Activated CD8-positive, alpha-beta memory T cell treated with anti-CD3 and anti-CD28 coated beads for 1 hour (primary cell): ENCODE measurements at places on chromosomes 7 and 10.

GRCh38 chr10:49044293-49045193 lies 70.8 kb downstream of the VSTM4 start:
- DNase-seq: no peak

DNA sequence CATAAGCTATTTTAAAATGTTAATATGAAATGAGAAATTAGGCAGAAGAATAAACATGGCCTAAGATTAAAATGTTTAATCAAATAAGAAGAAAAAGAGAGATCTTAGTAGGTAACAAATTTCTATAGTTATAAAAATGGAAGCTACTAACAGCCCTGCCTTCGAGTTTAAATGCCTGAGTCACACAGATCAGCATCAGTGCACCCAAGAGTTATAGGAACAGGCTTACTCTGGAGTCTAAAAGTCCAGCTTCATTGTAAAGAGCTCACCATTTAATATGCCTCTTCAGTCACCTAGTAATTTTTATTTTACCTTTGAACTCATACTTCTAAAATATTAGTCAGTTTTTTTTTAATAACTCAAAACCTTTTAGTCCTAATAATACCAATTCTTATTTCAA lies 52.6 kb downstream of the BRI3 start:
- no peak for DNase-seq

DNA sequence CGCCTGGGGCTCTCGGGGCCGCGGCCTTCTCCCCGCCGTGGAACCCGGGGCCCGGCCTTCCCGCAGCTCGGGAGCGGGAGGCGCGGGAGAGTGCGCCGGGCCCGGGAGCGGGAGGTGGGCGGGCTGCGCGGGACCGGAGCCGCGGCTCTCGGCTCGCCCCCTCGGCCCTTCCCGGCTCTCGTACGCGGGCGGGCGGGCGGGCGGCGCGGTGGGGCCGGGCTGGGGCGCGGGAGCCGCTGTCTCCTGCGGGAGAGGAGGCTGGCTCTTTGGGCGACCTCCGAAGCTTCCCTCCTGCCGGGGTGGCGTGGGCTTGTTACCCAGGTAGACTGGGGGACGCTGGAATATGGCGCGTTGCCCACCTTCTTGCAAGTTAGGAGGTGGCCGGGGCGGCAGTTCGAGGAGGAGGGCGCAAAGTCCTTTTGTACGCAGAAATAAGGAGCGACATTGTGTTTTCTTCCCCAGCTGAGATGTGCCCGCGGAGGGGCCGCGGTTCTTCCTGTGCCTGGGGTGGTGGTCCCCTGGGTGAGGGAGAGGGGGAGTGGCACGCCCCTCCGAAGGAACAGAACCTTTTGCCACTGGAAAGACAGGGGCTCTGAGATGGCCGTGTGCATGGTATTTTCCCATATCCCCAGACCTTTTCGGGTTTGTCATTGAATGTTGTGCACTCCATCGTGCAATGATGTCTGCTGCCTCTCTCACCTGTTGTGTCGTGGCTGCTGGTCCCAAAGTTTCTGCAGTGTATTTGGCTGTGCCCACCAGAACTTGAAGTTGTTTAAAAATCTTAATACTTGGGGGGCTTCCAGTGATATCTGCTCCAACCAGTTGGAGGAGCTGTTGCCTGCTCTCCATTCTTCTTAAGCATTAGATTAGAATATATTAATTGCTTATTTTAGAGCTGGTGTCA lies 844 bp downstream of the NRF1 start:
- no peak for DNase-seq

GRCh38 chr10:124573726-124574455 lies 112.3 kb downstream of the LHPP start:
- no peak for DNase-seq

DNA sequence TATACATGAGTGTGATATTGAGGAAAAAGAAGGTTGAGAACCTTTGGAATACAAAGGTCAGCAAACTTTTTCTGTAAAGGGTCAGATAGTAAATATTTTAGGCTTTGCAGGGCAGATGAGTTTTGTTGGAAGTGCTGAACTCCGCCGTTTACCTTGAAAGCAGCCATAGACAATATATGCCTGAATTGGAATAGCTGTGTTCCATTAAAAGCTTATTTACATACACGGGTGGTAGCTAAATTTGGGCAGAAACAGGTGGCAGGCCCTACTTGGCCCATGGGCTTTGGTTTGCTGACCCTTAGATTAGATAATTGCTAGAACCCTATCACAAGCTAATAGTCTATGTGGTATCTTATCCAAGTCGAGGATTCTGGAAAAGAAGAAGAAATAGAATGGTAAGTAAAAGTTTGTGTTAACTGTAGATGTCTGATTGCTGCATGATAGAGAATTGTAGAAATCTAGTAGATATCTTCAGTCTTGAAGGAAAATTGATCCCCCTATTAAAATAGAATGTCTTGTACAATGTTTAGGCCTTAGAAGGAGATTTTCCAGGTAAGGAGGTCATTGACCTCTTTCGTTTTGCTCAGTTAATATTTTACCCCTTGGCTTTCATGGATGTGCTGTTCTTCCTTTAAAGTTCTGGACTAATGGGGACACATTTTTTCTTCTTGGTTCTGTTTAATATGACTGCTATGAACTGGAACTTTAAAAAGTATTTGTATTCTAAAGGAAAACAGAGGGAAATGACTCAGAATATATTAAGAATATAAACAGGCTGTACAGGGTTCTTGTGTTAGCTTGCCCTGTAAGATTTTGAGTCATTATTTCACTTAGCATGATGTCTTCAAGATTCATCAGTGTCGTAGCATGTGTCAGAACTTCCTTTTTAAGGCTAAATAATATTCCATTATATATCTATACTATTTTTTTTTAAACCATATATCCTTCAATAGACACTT lies 8.0 kb downstream of the RBM33 start:
- no peak for DNase-seq

GRCh38 chr7:147541261-147541660 lies 1049.3 kb upstream of the C7orf33 start:
- DNase-seq: no peak

- no peak for DNase-seq
Observed at GRCh38 chr7:28481091-28481926, 69.0 kb downstream of the CREB5 start.

DNA sequence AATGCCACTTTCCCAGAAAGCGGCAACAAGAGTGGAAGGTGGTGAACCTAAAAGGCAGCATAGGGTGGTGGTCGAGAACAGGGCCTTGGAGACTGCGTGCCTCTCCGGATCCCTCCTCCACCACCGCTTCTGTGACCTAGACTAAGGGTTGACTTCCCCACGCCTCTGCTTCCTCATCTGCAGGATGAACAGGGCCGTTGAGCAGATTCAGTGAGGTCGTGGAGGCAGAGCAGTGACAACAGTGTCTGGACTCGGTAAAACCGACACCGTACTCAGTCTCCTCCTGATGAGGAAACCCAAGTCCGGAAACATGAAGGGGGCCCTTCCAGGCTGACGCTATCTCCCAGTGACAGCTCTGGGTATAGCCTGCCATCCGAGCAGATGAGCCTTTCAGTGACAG lies 162.6 kb downstream of the CELF2 start:
- no peak for DNase-seq

DNA sequence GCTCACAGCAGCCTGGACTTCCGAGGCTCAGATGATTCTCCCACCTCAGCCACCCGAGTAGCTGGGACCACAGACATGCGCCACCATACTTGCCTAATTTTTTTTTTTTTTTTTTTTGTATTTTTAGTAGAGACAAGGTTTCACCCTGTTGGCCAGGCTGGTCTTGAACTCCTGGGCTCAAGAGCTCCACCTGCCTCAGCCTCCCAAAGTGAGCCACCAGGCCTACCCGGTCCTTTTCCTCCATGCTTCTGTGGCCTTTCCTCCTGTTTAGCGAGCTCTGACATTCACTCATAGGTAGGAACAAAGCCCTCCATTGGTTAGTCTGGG lies 50.1 kb upstream of the SRPK2 start:
- DNase-seq: no peak

- DNase-seq: no peak
Observed at GRCh38 chr10:71887743-71888142, 36.7 kb upstream of the PSAP start.

DNA sequence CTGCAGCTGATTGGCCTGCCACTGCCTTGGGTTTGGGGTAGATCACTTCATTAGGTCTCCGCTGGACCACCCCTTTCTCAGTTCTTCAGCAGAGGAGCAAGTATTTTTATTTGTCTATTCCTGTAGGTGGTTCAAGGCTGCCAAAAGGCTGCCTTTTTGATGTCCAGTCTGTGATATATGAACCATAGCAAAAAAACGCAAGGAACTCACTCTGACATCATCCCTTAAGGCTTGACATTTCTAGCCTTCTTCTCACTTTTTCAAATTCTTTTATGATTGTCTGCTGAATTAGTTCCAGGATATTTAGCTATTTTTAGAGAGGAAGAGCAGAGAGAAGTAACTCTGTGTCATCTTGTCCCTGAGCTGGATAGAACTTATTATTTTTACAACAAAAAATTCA lies 269.2 kb downstream of the BAMBI start:
- DNase-seq: no peak

DNA sequence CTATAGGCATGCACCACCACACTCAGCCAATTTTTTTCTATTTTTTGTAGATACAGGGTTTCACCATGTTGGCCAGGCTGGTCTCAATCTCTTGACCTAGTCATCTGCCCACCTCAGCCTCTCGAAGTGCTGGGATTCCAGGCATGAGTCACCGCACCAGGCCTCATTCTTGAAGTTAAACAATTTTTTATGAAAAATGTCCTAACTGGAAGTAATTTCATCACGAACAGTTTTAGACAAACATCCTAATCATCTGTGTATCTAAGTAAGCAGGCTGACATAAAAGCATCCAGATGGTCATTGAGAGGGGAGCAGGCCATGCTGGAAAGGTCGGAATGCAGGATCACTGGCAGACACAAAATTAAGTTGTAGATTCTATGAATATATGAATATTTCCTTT lies 269.1 kb downstream of the ZMYND11 start:
- DNase-seq: no peak

- no peak for DNase-seq
Observed at GRCh38 chr7:54967377-54967776, 51.4 kb upstream of the EGFR start.

- DNase-seq: no peak
Observed at GRCh38 chr7:97126483-97127171, 9.1 kb downstream of the SDHAF3 start.

- no peak for DNase-seq
Observed at GRCh38 chr7:122546496-122546895, 152.4 kb downstream of the RNF133 start.

GRCh38 chr7:87129332-87129731 lies 22.9 kb upstream of the DMTF1 start:
- DNase-seq: no peak

GRCh38 chr7:21941611-21942141 lies 4.0 kb downstream of the CDCA7L start:
- no peak for DNase-seq

DNA sequence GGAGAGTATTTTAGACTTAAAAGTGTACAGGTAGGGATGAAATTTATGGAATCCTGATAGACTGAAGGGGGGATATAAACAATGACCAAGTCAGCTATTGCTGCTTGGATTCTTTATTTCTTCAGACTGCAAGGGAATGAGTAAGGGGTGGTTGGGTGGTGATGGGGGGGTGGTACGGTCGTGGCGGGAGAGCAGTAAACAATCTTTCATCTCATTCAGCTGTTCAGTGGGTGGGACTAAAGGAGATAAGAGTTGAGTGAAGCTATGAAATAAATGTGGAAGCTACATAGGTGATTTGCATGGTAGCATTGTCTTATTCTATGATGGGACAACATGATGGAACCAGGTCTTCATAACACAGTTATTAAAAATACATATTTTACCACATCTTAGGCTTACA lies 1.8 kb downstream of the SEPTIN7 start:
- no peak for DNase-seq

- no peak for DNase-seq
Observed at GRCh38 chr7:109529712-109530111, 960.0 kb downstream of the DNAJB9 start.

DNA sequence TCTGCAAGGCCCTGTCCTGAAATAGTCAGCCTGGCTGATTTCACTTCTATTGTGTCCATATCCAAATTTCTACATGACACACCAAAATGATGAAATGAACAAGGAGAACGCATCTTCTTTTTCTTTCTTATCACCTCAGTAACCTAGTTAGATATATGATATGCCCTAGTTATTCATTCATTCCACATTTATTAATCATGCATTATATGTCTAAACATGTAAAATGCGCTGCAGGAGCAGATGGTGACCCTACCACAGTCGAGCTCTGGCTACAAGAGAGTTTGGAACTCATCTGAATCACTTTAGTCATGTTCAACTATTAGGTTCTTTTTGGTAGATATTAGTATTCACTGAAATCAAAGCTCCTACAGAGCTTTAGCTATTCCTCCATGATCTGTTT lies 31.8 kb upstream of the VPS41 start:
- no peak for DNase-seq
